ENCODE measurements at places on chromosomes 13 and 19.

GRCh38 chr13:50535050-50535449 is 308.4 kb downstream of the DLEU7 start:
- DNase-seq = no peak

GRCh38 chr19:16160943-16161560 is 12.3 kb downstream of the CIB3 start:
- DNase-seq = no peak

DNA sequence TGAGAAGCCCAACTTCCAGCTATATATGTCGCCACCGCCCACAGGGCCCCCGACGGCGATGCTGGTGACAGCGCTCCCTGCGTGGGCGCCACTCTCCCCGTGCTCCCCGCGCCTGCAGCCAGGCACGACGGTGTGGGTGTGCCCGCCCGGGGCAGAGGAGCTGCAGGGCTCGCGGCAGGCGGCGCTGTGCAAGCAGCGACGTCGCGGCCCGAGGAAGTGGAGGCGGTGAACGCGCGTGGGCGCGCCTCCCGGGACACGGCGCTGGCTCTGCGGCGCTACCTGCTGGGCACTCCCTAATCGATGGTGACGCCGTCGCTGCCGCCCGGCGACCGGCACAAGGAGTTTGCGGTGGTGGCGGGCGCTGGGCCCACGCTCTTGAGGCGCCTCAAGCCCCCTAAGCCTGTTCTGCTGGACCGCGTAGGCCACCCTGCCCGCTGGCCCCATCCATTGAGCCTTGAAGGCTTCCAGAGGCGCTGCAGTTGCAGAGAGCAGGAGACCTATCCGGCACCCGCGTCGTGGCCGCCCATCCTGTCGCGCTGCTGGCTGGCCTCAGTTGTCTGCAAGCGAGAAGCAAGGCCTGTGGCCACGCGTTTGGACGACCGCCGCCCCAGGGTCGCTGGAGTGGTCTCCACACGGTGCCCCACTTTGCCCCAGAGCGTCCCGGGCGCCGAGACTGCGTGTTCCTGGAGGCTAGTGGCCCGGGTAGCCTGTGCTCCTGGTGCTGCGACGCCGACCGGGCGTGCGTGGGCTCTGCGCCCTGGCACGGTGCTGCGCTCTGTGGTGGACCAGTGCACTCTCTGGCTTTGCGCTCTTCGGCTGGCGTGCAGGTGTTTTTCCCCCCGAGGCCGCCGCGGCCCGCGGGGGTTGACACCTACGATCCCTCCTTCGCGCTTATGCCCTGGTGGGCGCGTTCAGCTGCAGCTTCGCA is 23.1 kb downstream of the LRFN3 start:
- peak; percentile 57 for DNase-seq

GRCh38 chr19:56525214-56525860 is 13.4 kb upstream of the ZFP28 start:
- DNase-seq = no peak

DNA sequence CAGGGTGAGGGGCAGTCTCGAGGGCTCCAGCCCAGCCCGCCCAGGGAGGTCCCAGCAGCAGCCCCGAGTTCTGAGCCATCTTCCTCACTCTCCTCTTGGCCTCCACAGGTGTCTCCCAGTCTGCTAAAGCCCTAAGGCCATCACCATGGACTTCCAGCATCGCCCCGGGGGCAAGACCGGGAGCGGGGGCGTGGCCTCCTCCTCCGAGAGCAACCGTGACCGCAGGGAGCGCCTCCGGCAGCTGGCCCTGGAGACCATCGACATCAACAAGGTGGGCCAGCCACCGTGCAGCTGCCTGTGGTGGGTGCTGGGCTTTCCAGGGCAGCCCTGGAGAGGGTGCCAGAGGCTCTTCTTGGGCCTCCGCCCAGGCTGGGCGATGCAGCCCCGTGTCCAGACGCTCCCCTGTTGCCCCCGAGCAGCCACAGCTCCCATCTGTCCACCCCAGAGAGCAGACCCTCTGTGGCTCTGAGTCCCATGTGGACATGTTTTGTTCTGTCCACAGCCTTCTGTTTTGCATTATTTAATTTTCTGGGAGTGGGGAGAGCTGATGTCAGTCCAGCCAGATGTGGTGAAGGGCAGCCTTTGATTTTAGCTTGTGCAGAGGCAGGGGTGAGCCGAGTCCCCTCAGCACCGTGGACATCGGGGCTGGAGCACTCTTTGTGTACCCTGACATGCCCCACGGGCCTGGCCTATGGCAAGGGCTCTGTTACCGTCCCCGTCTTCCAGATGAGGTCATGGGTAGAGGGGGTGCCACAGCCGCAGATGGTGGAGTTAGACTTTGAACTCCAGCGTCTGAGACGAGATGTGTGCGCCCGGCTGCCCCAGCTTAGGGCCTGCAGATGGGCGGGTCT is 5.6 kb upstream of the AMH start:
- DNase-seq = no peak

DNA sequence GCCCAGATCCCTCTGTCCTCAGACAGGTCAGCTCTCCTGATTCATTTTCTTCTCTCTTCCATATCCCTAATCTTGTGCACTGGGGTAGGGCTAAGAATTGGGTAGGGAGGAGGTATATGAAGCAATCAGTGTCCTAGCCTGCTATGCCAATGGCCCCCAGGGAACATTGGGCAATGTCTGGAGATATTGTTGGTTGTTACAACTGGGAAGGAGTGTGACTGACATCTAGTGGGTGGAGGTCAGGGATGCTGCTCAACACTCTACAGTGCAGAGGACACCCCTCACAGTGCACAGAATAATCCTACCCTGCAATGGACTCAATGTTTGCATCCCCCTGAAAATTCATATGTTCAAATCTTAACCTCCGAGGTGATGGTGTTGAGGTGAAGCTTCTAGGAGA is 57.5 kb downstream of the CPAMD8 start:
- no peak for DNase-seq

DNA sequence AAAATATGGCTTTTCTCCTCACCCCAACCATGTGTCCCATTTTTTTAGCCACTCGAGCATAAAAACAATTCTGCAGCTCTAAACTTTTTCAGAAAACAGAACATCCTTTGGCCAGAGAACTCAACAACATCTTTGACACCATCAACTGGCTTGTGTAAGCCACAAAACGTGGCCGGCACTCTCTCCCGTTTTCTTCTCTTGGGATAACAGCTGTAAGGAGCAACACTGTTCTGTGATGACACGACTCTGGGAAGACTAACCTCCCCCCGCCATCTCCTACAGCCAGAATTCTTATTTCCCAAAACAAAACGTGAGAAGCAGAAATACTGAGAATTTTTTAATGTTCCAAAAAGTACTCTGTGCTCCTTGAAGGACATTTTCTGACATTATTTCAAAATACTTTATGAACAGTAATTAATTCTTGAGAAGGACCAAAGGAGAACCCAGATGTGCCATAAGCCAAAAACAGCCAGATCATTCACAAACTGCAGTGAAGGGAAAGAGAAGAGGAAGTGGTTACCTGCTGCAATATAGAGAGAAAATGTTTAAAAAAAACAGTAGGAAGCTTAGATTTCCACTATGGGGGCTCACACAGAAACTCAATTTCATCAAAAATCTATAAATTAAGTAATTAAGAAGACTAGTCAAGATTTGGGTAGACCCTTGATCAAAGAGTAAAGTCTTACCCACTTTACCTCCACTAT is 25.8 kb downstream of the COL4A1 start:
- DNase-seq = no peak

DNA sequence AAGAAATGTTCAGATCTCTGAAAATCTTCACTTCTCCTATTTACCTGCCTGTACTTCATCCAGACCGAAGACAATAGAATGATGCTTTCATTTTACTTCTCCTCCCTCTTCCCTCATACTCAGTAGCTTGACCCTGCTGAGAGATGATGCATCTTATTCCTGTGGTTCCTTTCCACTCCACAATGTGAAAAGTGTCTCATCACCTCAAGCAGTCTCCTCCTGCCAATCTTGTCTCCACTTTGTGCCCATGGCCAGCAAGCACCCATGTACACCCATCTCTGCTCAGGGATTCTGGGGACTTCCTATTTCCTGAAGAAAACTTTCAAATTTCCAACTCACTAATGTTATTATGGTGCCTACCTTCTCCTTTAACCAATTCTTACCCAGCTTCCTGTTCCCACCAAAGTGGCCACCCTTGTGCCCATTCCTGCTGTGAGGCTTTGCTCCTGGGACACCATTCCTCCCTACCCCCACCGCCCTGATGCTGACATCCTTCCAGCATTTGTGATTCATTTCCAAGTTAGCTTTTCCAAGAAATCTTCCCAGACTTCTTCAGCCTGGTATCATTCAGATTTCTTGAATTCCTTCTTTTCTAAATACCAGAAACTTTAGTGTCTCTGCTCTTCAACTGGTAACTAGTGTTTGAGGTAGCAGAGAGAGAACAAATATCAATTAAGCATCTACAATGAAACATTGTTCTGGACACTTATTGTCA is 212.5 kb downstream of the POSTN start:
- DNase-seq = no peak

DNA sequence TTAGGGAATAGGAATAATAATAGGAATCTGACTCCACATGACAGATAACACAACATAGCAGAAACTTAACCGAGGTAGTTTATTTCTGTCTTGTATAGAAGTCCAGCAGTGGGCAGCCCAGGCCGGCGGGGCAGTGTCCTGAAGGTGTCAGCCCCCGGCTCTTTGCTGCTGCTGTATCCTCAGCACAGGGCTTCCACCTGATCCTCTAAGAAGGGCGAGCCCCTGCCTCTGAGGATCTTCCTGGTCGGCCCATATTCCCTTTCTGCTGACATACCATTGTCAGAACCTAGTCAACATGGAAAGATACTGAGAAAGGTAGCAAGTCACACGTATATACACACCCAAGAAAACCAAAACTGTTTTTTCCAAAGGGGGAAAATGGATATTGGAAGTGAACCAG is 56.2 kb upstream of the GPR183 start:
- DNase-seq = no peak

DNA sequence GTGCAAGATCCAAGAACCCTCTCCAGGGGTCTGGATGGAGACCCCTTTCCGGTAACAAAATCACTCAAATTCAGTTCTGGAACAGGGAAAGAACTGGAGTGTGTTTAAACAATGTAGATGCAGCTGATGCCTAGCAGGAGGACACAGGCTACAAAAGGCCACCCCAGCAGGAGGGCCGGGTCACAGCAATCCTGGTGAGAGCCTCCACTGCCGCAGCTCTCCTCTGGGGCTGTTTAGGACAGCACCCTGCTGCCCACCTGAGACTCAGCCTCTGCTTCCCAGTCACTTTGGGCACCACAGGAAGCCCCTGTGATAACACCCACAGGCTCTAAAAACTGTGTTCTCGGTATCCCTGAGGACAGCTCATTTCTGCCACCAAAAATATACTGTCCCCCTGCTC is 318.7 kb upstream of the NBEA start:
- DNase-seq = no peak

DNA sequence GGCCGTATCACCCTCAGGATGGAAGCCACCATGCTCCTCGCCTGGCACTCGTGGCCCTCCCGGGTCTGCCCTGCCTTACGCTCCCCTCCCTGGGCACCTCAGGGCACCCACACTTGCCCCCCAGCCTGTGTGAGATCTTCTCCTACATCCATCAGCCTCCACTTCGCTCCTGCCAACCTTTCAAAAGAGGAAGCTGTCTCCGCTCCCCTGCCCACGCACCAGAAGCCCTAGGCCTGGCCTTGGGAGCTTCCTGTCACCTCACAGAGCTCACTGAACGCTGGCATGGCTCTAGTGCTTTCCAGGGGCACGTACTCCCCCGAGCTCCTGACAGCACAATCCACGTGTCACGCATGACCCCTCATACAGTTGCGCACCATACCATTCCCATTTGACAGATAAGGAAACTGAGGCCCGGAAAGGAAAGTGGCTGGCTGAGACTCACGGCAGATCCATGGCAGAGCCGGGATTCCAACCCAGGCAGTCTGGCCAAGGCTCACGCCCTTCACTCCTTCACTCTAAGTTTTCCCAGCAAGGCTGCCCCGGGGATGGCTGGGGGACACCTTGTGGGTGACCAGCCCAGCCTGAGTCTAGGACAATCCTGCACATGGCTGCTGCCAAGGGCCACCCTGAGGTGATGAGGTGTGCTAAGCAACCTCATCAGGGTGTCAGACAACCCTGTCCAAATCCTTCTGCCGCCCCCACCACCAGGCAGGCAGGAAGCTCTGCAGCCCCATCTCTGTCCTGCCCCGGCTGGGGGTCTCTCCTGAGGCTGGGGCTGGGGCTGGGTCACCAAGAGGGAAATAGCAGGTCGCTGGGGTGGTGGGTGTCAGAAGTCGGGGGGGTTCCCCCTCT is 19.3 kb downstream of the PPP1R12C start:
- DNase-seq = no peak
